Brain microvascular endothelial cell (primary cell): ENCODE measurements at places on chromosomes 13 and 19.

DNA sequence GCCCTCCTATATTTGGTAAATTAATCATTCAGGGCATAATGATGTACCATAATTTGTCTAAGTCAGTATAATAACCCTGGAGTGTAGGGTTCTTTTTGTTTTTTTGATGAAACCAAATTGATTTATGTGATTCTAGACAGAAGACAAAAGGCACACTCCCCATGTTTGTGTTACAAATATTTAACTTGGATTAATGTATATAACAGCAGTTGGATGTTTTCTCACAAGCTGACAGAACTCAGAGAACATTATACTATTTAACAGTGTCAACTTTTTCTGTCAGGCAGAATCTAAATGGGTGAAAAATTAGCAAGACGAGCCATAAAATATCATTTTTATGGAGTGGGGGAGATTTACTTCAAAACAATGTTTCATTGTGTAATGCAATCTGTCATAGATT lies 15.2 kb downstream of the CBY2 start:
- no peak for DNase-seq

- DNase-seq = no peak
These were observed 4.0 kb downstream of the ICAM5 start for GRCh38 chr19:10293637-10294367.

DNA sequence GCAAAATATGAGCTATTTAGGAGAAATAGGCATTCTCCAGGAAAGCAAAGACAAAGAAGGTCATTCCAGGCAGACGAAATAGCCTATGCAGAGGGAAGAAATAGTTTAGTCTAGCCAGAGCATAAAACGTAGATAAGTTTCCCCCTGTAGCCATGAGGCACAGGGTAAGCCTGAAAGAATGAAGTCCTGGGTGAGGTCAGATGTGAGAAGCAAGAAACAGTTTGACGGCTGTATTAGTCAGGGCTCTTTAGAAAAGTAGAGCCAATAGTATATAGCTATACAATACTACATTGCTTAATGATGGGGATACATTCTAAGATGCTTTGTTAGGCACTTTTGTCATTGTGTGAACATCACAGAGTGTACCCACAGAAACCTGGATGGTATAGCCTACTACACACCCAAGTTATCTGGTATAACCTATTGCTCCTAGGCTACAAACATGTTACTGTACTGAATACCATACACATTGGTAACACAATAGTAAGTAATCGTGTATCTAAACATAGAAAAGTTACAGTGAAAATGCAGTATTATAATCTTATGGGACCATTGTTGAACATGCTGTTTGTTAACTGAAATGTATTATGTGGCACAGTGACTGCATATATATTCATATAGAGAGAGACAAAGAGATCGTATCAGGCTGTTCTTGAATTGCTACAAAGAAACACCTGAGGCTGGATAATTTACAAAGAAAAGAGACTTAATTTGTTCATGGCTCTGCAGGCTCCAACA lies 59.3 kb upstream of the WDFY2 start:
- DNase-seq = peak; percentile 48

- no peak for DNase-seq
These were observed at the start of gene DAZAP1 for GRCh38 chr19:1407528-1408299. TSS of gene DAZAP1 (plus strand) at chr19:1407586. CDS start at chr19:1407774, 188 bp downstream.

- no peak for DNase-seq
These were observed 349 bp downstream of the ZNF98 start for GRCh38 chr19:22421797-22422196.

DNA sequence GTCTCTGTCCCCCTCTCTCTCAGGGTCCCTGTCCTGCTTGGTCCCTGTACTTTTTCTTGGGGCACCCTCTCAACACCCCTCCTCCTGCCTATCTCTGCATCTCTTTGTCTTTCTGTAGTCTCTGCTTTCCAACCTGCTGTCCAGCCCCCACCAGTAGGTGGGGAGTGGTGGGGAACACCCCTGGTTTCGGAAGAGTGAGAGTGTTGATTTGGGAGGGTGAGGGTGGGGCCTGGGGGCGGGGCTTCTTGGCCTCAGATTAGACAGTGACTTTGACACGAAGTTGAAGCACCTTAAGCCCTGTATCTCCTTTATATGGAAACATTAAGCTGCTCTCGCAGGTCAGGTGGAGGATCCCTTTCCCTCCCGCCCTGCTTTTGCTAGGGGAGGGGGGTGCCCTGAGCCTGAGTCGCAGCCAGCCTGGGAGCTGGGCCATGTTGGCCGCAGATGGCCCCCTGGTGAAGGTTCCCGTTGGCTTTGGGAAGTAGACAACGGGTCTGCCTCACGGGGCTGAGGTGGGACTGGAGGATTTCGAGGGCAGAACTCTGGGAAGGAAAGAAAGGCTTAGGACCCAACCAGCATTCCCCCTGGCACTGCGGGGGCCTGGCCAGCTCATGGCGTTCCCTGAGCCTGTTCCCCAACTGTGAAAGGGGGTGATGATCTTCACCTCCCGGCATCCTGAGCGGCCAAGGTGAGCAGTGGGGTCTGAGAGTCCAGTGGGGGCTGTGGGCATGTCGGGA lies at the start of gene KCNJ14:
Gene KCNJ14, plus strand, starts transcription at position 404 of the 737 bp plus-strand sequence. CDS start 6,151 bp downstream, outside the sequence.
- no peak for DNase-seq

DNA sequence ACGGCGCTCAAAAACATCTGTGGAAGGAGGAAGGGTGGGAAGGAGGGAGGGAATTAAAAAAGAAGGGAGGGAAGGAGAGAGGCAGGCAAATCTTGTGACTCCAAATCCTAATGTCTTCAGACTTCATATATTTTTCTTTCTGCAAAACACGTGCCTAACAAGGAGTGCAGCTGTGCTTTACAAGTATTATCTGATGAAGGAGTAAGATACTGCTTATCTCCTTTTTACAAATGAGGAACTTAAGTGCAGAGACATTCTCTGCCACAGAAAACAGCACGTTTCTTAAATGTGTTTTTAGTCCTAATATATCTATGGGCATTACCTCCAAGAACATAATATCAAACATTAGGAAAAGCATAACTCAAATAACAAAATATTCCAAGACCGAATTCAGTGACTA lies 6.5 kb downstream of the FLT3 start:
- no peak for DNase-seq

DNA sequence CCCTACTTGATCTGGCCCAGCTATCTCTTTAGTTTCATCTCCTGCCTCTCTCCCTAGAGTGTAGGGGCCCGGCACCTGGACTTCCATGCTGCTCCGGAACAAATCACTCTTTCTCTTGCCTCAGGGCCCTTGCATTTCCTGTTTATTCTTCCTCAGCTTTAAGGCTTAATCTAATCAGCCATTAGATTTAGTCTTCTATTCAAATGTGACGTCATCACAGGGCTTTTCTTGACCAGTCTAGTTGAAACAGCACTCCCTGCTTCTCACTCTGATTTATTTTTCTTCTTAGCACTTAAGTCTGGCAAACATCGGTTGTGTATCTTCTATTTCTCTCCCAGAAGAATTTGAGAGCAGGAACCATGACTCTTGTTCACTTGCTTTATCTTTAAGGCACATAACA lies 564.1 kb downstream of the EFNB2 start:
- no peak for DNase-seq

DNA sequence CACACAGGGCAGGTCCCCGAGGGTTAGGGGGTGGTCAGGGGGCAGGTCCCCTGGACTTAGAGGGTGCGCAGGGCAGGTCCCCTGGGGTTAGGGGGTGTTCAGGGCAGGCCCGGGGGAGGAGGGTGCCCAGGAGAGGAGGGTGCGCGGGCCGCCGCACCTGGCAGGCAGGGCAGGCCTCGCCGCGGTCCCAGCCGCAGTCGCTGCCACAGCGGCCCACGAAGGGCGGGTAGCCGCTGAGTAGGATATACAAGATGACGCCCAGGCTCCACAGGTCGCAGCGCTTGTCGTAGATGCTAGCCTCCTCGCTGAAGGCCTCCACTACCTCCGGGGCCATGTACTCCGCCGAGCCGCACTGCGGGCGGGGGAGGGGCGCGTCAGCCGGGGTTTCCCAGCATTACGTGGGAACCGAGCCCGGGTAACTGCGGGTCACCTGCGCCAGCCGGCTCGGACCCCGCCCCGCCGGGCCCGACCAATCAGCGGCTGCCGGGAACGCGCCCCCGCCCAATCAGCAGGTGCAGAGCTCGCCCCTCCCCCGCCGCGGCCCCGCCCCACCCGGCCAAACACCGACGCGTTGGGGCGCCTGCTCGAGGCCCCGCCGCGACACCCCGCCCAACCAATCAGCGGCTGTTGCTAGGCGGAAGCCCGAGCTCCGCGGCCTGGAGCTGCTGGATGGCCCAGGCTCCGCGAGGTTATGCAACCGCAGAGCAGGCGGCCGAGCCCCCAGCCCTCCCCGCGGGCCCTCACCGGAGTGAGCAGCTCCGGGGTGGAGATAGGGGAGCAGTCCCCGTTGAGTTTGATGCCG lies 9.2 kb downstream of the MKNK2 start:
- peak; percentile 85 for DNase-seq

GRCh38 chr19:29278716-29279115 lies 65.8 kb upstream of the UQCRFS1 start:
- DNase-seq = no peak

DNA sequence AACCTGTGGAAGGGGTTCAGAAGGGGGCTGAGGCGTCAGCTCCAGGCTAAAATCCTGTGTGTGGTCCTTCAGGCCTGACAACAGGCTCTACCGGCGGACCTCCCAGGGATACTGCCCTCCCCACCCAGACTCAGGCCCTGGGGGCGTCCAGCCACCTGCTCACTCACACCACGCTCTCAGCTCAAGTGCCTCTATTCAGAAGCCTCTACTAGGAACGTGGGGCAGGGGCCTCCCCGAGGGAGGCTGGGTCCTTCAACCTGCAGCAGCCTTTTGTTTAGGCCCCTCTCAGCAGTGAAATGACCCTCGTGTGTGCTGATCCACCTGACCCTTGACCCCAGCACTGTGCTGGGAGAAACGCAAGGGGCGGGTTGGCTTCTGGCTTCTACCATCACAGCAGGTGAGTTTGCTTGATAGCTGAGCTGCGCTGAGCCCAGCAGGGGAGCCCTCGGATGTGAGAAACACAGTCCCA lies 10.6 kb downstream of the PLPP2 start:
- DNase-seq = no peak

- no peak for DNase-seq
These were observed 139.6 kb downstream of the CACNA1A start for GRCh38 chr19:13366529-13367143.

DNA sequence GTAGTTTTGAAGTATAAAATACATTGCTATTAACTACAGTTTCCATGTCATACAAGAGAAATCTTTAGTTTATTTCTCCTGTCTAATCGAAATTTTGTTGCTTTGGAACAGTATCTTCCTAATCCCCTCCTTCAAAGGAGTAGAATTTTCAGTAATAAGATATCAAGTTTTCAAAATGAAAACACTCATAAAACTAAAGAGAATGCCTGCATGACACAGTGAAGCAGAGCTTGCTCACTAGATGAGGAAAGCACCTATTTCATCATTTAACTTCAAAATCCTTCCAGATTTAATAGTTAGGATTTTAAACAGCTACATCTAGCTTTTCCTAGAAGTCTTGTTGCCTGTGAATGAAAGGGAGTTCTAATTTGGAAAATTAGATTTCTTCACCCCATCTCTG lies 80.8 kb downstream of the TNFSF11 start:
- no peak for DNase-seq

- DNase-seq = peak; percentile 77
These were observed 23.0 kb upstream of the LAMP1 start for GRCh38 chr13:113273851-113274590.

DNA sequence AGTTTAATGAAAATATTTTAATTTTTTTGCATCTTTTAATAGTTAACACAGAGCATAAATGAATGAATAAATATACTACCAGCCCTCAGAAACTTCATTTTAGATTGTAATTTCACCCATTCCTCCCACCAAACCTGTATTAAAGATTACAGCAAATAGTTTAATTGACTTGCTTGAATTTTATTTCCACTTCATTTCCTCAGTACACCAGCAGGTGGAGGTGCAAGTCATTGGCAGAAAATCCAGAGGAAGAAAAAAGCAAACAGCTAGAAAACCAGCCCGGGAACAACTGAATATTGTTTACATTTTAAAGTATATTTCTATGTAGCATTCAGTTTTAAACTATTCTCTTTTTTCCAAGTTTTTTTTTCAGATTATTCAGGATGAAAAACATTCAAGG lies 177.8 kb downstream of the OLFM4 start:
- no peak for DNase-seq

- peak; percentile 33 for DNase-seq
These were observed 113.7 kb downstream of the VWA8 start for GRCh38 chr13:41847216-41847615.

DNA sequence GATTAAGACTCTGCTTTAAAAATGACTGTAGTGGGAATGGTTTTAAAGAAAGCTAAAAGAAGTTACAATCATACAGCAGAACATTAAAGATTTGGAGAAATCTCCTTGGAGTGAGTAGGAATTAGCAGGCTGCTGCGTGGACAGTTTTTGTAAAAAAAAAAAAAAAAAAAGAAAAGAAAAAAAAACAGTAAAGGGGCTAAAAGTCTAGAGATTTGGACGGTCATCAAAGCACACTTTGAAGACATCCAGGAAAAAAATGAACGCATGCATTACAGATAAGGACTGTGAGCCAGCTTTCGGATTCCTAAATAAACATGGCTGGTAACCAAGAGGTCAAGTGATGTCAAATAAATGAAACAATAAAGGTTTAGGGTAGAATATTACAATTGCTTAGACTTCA lies 1700.6 kb downstream of the PCDH9 start:
- no peak for DNase-seq

GRCh38 chr19:3412066-3412465 lies 45.7 kb downstream of the NFIC start:
- DNase-seq = no peak

DNA sequence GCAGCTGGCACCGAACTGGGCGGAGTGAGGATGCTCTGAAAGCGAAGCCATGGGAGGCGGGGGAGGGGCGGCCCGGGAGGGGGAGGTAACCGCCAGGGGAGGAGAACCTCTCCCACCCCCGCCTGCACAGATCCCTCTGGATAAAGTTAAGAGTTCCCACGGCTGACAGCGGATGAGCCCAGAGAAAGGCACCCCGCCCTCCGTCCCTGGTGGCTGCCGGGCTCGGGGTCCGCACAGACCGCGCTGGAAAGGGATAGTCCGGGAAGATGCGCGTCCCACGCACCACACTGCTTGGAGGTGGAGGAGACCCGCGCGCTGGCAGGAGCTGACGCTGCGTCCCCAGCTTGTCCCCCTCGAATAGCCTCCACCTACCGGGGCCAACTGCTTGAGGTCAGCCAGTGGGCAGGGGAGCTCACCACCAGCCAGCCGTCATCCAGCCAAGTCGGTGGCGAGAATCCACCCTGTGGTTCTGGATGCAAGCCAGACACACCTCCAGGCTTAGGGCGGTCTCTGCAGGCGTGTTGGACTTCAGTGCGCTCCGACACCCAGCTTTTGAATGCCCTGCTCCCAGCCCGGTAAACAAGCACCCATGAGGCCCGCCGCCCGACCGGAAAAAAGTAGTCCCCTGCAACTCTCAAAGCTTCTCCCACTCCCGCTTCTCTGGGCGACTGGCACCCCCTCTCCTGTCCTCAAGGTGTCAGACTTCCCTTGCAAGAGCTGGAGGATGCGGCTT lies at the start of gene TRPC4:
Gene TRPC4, minus strand, starts transcription at position 17 of the 733 bp plus-strand sequence. CDS start 86,439 bp downstream, outside the sequence.
- DNase-seq = peak; percentile 79
